CD4-positive, alpha-beta T cell treated with Interleukin-1 beta for 1 hour (primary cell): ENCODE measurements at places on chromosomes 12 and 14.
A peak's percentile ranks its signal among the peaks of the same experiment; 100 is the strongest.

- DNase-seq = peak; percentile 56
Measured at GRCh38 chr12:3041558-3042164, 35.5 kb upstream of the TSPAN9 start.

DNA sequence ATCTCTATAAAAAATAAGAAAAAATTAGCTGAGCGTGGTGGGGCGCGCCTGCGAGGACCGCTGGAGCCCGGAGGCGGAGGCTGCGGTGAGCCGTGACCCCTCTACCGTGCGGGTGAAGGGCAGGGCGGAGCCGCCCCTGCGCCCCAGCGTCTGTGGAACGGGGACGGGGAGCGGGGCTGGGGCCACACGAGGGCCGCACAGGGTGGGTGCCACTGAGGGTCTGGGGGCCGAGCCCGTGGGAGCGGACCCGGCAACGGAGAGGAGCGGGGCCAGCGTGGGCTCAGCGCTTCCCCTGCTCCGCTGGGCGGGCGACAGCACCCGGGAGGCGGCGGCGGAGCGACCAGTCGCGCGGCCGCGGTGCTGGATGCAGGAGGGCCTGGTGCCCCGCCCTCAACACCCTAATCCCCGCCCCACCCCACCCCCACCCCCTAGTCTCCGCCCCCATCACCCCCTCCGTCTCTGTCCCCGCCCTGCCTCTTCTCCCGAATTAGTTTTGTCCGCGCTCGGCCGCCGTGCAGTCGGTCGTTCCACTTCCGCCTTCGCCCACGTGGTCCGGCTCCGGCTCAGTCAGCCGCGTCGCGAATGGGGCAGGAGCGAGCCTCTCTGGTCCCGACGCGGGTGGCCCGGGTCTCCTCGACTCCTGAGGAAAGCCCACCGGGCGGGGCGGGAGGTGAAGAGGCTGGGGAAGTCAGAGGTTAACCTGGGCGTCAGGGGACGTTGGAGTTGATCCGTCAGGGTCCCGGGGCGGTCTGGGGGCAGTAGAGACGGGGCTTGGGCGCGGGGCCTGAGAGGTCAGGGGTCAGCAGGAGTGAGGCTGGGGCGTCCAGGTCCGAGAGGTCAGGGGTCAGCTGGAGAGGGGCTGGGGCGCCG, at the start of gene PUS1:
TSS of gene PUS1 (plus strand) at position 566 of the 870 bp plus-strand sequence. CDS start 447 bp downstream, outside the sequence.
- peak; percentile 95 for DNase-seq

GRCh38 chr12:50505675-50506530, 1.1 kb downstream of the DIP2B start:
- DNase-seq = no peak

DNA sequence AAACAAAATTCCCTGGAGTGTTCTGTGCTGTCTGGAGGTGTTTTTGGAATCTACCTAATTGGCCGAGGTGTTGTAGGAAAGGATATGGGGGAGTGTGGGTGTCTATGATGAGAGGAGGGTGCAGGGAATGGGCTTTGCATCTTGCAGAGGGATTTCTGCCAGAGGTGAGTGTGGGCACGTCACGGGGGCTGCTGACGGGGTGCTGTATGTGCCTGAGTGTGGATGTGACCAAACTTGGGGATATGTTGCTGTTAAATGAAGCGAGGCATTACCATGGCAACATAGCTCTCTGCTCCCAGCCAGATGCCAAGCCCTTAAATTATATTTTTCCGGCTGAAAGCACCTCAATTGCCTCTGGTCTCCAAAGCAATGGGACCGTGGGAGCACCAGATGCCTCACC, 44.3 kb upstream of the SPTLC2 start:
- DNase-seq = no peak

DNA sequence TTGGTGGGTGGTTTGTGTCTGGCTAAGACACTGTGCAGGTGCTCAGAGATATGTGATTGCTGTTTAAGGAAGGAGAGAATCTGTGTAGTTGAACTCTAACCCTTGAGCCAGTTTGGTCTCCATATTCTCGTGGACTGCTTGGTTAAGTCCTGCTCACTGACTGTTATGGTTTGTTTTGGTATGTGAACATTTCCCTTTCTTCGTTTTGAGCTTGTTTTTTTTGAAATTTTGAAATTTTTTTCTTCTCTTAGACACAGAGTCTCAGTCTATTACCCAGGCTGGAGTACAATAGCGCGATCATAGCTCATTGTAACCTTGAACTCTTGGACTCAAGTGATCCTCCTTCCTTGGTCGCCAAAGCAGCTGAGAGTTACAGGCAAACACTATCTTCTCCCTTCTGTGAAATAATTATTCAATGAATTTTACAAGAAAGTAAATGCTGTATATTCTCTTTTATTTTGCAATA, 40.0 kb downstream of the MIPOL1 start:
- DNase-seq = no peak

DNA sequence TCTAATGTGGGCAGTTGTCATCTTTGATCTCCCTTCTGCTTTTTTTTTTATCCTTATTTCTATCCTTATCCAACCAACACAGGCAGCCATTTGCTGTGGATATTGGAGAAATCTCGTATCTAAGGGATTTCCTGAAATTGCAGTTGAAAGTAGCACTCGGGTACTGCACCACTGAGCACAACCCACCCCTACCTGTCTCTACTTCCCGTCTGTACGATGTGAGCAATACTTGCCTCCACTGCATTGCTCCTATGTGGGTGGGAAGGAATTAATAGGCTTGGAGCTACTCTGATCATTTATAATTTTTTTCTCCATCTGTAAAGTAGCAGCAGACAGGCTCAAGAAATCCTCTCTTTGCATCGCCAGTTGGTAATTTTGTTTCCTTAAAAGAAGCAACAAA, 300.4 kb downstream of the SNAPC1 start:
- DNase-seq = no peak

- DNase-seq = no peak
Measured at GRCh38 chr12:93319523-93320050, 58.1 kb upstream of the NUDT4 start.

GRCh38 chr14:47676315-47676617, 861 bp upstream of the MDGA2 start:
- no peak for DNase-seq

DNA sequence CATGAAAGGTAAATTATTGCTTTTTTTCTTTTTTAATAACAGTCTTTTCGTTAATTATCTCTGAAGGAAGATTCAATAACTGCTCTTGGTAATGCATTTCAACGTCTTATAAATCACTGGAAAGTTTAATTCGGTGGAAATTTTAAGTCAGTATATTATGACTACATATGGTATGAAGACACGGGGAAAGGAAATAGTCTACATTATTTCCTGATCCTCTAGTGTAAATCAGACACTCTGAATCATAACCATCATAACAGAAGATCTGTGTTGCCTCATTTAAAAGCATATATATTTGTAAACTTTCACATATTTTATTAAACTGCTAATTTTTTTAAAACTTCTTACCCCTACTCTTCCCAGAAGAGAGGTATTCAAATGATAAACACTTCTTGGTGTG, 53.7 kb downstream of the EFCAB11 start:
- no peak for DNase-seq

DNA sequence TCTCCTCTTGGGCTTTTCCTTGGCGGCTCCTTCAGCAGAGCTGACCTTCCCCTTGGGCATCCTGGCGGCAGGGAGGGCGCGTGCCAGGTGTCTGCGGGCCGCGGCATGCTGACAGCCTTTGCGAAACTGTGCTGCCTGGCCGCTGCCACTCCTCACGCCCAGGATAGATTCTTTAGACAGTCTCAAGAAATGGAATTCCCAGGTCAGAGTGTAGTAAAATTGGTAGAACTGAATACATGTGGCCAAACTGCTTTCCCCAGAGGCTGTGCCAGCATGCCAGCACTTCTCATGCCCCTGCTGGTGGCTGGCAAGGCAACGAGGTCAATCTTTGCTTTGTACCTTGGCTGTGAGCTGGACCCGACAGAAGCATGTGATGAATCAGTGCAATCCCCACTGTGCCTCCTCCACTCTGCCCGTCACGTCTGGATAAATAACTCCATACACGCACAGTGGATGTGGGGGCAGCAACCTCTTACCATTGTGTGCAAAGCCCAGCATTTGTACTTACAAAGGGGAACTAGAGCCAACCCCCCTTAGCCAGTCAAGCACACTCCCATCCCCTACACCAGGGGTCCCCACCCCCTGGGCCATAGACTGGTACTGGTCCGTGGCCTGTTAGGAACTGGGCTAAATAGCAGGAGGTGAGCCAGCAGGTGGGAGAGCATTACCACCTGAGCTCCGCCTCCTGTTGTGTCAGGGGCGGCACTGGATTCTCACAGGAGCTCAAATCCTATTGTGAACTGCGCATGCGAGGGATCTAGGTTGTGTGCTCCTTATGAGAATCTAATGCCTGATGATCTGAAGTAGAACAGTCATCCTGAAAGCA, 90.9 kb downstream of the ACTN1 start:
- DNase-seq = no peak

- DNase-seq = no peak
Measured at GRCh38 chr12:122921917-122922316, 26.0 kb upstream of the VPS37B start.

DNA sequence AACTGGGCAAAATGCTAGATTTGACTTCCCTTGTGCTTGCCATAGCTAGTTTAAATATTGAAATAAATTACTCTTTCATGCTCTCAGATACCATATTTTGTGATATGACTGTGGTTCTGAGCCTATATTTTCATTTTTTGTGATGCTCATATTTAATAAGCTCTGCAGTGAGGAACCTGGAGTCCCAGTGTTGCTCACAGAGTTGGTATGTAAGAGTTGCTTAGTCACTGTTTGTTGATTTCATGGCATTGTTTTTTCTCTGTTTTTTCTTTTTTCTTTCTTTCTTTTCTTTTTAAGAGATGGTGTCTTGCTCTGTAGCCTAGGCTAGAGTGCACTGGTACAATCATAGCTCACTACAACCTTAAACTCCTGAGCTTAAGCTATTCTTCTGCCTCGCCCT, 750.5 kb upstream of the TMEM132C start:
- no peak for DNase-seq

DNA sequence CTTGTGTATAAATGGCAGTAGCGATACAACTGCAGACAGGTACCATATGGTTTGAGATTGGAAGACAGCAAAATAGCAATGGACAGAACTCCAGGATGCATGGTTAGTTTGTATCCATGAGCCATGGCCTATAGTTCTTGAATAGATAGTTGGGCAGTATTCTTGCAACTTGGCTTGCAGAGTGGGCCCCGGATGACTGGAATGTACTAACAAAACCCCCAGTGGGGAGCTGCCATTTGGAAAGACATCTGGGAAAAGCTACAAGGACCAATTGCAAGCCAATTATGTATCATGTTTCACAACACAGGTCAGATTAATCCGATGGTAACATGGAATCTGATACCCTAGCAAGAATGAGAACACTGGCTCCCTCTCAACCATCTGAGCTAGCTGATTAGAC, 279.6 kb downstream of the RERGL start:
- DNase-seq = no peak

DNA sequence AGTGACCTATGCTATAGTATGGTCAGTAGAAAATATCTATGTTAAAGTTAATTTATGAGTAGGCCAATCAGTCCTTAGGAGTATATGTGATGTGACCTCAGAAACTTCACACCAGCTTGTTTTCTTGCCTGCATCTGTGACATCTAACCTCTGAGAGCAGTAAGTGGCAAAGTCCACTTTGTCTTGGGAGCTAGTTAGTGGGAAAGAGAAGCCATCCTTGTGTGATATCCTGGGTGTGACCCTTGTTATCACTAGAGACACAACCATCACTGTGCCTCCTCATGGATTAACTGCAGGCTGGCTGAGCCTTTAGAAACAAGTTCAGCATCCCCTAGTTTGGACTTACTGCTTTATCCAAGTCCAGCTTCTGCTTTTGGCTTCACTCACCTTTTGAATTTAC, 170.6 kb upstream of the STXBP6 start:
- no peak for DNase-seq

- DNase-seq = no peak
Measured at GRCh38 chr12:57025196-57025595, 8.9 kb upstream of the TAC3 start.

- DNase-seq = no peak
Measured at GRCh38 chr12:5310151-5310550, 121.8 kb upstream of the NTF3 start.

DNA sequence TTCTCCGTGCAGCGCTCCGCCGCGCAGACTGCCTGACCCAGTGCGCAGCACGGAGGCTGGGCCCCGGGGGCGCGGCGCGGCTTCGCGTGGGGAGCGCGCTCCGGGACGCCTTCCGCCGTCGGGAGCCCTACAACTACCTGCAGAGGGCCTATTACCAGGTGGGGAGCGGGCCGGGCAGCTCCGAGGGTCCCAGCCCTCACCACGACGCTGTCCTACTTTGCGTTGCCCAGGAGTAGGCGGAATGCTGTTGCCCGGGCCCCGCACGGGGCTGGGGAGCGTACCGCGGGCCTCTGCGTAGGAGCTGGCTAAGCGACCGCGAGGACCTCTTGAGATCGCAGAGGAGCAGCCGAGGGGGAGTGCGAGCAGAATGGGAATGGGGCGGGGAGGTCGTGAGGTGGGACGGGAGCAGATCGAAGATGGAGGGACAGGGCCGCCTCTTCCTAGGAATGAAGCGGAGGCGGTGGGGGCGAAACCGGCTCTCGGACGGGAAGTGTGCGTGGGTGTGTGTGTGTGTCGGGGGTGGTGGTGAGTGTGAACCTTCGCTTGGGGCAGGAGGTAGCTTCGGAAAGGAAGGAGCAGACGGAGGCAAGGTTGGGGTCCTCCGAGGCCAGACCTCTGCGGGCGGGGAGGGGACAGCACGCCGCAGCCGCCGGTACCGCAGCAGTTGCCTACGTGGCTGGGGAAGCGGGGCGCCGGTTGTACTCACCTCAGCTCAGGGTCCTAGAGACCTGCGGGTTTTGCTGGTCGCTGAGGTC, 751 bp downstream of the P3H3 start:
- DNase-seq = peak; percentile 25

DNA sequence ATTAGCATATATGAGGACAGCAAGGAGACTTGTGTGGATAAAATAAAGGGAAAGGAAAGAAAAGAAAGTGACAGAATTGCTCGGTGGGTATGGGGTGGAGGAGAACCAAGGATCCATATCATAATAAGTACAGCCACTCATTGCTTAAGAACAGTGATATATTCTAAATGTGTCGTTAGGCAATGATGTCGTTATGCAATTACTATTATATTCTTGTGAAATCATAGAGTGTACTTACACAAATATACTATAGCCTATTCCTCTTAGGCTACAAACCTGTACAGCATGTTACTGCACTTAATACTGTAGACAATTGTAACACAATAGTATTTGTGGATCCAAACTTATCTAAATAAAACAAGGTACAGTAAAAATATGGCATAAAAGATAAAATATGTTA, 271.1 kb downstream of the CCER1 start:
- DNase-seq = no peak

DNA sequence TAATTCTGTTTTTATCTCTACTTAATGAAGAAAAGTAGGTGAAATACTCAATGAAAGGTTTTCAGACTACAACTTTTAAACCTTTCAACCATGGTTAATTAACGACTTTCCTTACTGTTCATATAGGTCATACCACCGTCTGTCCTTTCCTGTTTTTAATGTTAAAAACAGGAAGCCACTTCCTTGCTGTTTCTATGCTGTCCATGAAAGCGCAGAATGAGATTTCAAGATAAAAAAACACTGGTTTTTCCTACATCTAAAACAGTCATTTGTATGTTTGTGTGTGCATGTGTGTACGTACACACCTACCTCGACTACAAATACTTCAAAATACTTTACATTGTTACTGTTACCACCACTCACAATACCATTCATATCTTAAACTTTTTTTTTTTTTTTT, 27.3 kb downstream of the SPTLC2 start:
- no peak for DNase-seq

GRCh38 chr12:132505105-132505851, 15.3 kb downstream of the FBRSL1 start:
- DNase-seq = peak; percentile 63
